ENCODE measurements at places on chromosomes 6 and 20. TPM values are rescaled to one million over a fixed set of nuclear protein-coding genes. Genes with fewer than 3 reads are reported as not detected.

- peak; percentile 88 for DNase-seq
These were observed 38.7 kb downstream of the GSTA2 start for GRCh38 chr6:52724406-52725121.

GRCh38 chr20:23150304-23151007, 64.3 kb upstream of the CD93 start:
- DNase-seq, result peak; percentile 49

Gene MAP7
- 1.3 TPM for total RNA-seq

GRCh38 chr6:96743496-96743895, 93.8 kb downstream of the GPR63 start:
- DNase-seq, result no peak

Gene PFDN6
- total RNA-seq, result 29.5 TPM

Gene ANKRD66
- not detected for total RNA-seq

DNA sequence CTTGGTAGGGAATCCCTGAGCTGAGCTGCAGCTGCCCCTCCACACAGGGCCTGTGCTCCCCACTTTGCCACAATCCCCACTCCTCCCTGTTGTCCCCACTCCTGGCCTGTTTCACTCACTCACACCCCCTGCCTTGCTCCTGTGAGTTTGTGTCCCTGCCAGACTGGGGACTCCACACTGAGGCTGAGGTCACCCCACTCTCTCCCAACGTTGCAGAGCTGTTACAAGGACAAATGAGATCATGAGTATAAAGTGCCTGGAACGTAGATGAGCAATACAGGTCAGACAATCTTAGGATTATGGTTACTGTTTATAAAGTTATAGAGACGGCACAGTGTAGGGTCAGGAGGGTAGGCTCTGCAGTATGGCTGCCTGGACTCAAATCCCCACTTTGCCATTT, 426.0 kb upstream of the SULF2 start:
- DNase-seq, result no peak

GRCh38 chr20:41046716-41047115, 18.1 kb downstream of the TOP1 start:
- no peak for DNase-seq

Gene ANKRD6
- 12.3 TPM for total RNA-seq

All from right atrium auricular region (tissue), 2 donors.